PC-9 (cell line): ENCODE measurements at places on chromosomes 6 and 20. TPM values are rescaled to one million over a fixed set of nuclear protein-coding genes. Genes with fewer than 3 reads are reported as not detected.

GRCh38 chr6:45630801-45631200 lies 253.1 kb upstream of the SUPT3H start:
- no peak for DNase-seq

GRCh38 chr20:33444797-33445560 lies 1.4 kb upstream of the SNTA1 start:
- peak; percentile 19 for DNase-seq

- no peak for DNase-seq
Measured at GRCh38 chr6:160224639-160225237, 33.9 kb downstream of the SLC22A2 start.

DNA sequence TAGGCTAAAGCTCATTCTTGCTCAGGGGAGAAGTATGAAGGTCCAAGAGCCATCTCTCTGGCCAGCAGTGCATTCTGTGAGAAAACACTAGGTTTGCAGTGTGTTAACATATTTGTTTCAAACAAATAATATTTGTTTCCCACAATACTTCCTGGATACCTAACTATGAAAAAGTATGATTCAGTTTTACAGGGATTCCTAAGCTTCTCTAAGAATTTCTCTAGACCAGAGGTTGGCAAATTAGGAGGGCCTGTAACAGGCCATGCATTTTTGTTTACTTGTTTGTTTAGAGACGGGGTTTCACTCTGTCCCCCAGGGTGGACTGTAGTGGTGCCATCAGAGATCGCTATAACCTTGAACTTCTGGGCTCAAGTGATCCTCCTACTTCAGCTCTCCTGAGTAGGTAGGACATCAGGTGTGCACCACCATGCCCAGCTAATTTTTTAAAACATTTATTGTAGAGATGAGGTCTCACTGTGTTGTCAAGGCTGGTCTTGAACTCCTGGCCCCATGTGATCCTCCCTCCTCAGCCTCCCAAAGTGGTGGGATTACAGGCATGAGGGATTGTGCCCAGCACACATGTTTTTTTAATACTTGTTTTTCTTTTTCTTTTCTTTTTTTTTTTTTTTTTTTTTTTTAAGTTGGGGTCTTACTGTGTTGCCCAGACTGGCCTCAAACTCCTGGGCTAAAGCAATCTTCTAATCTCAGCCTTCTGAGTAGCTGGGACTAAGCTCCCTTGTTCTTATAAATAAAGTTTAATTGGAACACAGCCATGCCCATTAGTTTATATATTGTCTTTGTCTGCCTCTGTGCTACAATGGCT lies 71.7 kb downstream of the ADGRG6 start:
- DNase-seq = peak; percentile 86

GRCh38 chr6:89460713-89461112 lies 27.8 kb downstream of the ANKRD6 start:
- no peak for DNase-seq

GRCh38 chr6:121686611-121687023 lies 251.2 kb downstream of the GJA1 start:
- DNase-seq = no peak

- no peak for DNase-seq
Measured at GRCh38 chr6:56988145-56988544, 33.2 kb downstream of the BEND6 start.

- DNase-seq = no peak
Measured at GRCh38 chr6:162532283-162533008, 195.1 kb downstream of the PRKN start.

- no peak for DNase-seq
Measured at GRCh38 chr20:19125508-19125907, 86.9 kb upstream of the SLC24A3 start.

DNA sequence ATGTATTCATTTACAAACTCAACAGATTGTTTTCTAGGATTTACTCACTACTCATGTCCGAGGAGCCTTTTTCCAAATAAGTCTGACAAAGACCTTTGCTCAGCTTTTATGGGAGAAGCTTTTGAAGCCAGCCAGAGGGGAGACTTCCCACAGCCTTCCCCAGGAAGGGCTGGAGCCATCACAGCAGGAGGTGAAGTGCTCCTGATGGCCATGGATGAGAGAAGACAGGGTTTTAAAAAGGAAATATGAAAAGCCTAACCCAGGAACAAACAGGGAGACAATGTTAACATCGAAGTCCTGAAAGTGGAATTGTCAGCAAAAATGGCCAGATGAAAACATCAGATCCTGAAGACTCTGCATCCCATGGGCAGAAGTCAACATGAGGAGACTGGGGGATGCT lies 11.6 kb upstream of the TAGAP start:
- DNase-seq = no peak

GRCh38 chr6:144190593-144190992 lies 40.3 kb downstream of the STX11 start:
- DNase-seq = no peak

- DNase-seq = no peak
Measured at GRCh38 chr6:88492241-88492640, 326.1 kb upstream of the CNR1 start.

- DNase-seq = no peak
Measured at GRCh38 chr6:13466304-13467215, 20.8 kb downstream of the GFOD1 start.

GRCh38 chr20:48807586-48808381 lies 20.0 kb downstream of the PREX1 start:
- DNase-seq = no peak

Gene HLA-G
- 0.38 and 0.50 TPM in 2 replicates for total RNA-seq

- DNase-seq = no peak
Measured at GRCh38 chr20:39433466-39433865, 471.3 kb downstream of the DHX35 start.

DNA sequence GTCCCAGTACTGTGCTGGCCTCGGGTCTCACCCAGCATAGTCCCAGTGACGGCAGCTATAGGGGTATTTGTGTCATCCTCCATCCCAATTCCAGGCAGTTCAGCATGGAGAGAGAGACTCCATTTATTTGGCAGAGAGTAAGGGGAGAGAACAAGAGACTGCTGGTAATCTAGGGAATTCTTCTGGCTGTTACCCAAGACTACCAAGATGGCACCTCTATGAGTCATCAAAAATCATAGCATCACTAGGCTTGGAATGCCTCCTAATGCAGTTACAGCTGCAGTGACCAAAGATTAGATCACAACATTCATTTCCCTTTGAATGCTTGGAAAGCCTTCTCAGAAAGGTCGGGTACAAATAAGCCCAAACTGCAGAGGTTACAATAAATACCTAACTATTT lies 660.4 kb upstream of the FLRT3 start:
- DNase-seq = peak; percentile 10

Gene BMP5
- 0.20 TPM in 1 of 2 replicates, not detected in the other for total RNA-seq

GRCh38 chr6:47000842-47001241 lies 41.3 kb downstream of the ADGRF1 start:
- DNase-seq = peak; percentile 52

Gene ANKRD6
- 1.8 and 2.7 TPM in 2 replicates for total RNA-seq

GRCh38 chr6:38695227-38695900 lies 7.6 kb downstream of the GLO1 start:
- no peak for DNase-seq

DNA sequence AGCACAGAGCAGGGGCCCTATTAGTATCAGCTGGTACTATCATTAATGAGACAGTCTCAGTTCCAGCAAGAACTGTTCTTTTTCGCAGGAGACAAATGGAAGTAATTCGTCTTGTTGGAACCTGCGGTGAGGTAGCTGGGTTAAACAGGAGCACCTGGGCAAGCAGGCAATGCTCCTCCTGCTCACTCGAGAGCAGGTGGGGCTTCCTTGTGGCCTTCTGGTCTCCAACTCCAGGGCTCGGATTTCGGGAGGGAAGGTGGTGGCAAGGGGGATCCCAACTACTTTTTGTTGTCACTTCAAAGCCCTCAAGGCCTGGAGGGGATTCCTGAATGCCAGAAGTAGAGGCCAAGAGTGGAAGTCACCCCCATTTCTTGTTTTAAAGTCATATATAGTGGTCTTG lies 1.3 kb upstream of the SPEF1 start:
- no peak for DNase-seq

DNA sequence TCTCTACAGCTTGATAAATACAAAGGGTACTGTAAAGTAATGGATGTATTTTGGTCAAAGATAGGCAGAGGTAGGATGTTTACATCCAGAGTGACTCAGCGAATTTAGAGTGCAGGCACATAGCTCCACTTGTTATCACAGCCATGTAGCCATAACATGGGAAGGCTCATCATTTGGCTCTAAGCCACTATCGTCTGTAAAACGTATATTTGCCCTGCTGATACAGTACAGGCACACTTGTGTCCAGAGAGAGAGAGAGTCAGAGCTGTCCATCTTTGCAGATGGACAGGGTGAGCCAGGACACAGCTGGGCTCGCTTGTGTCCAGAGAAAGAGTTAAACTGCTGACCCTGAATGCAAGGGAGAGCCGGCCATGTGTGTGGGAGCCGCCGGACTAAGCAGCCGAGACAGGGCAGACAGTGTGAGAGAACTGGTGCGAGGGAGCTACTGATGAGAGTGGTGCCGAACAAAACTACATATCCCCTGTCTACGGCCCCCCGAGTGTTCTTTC lies 619.0 kb downstream of the DOK5 start:
- DNase-seq = no peak

- peak; percentile 99 for DNase-seq
Measured at GRCh38 chr6:16769131-16769985, 8.1 kb upstream of the ATXN1 start.

Gene C6orf163
- 1.5 and 2.0 TPM in 2 replicates for total RNA-seq

DNA sequence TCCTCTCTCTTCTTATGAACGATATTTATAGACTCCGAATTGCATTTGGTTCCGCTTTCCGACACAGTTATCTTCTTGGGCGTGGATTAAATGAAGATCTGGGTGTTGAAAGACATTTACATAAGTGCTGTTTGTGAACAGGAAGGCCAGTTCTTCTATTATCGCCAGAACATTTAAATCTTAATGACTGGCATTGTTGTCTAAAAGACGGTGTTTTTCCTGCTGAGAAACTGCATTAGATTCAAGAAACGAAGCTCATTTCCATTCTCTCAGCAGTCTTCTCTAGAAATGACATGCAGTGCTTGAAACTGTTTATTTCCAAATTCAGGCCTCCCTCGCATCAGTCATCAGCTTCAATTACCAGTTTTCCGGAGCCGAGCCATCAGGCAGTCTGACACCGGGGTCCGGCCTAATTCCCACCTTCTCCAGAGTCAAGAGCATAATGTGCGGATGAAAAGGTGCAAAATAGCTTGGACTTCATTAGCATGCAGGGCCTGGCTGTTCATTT lies 16.0 kb downstream of the LINC00237 start:
- DNase-seq = no peak

Gene GID8
- 45.7 and 49.7 TPM in 2 replicates for total RNA-seq

Gene HTR1E
- total RNA-seq = not detected in 2 replicates

Gene HSPA12B
- total RNA-seq = not detected in 2 replicates

Gene TRAPPC3L
- not detected in 2 replicates for total RNA-seq

Gene ECT2L
- not detected in 2 replicates for total RNA-seq

Gene ULBP2
- 2.9 and 4.4 TPM in 2 replicates for total RNA-seq

Gene RBBP8NL
- total RNA-seq = 8.7 and 14.0 TPM in 2 replicates

DNA sequence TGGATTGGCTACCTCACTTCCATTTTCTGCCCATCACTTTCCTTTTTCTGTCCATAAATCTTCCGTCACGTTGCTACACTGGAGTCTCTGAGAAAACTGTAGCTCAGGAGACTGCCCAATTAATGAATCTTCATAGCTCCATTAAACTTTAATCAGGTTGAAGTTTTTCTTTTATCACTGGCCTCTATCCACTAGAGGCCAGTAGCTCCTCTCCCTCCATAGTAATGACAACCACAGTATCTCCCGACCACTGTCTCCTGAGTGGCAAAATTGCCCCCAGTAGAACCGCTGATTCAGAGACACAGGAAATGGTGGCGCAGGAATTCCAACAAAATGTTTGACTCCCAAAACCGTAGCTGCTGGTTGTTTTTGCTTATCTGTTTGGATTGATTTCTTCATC lies 18.4 kb upstream of the DOK5 start:
- no peak for DNase-seq

DNA sequence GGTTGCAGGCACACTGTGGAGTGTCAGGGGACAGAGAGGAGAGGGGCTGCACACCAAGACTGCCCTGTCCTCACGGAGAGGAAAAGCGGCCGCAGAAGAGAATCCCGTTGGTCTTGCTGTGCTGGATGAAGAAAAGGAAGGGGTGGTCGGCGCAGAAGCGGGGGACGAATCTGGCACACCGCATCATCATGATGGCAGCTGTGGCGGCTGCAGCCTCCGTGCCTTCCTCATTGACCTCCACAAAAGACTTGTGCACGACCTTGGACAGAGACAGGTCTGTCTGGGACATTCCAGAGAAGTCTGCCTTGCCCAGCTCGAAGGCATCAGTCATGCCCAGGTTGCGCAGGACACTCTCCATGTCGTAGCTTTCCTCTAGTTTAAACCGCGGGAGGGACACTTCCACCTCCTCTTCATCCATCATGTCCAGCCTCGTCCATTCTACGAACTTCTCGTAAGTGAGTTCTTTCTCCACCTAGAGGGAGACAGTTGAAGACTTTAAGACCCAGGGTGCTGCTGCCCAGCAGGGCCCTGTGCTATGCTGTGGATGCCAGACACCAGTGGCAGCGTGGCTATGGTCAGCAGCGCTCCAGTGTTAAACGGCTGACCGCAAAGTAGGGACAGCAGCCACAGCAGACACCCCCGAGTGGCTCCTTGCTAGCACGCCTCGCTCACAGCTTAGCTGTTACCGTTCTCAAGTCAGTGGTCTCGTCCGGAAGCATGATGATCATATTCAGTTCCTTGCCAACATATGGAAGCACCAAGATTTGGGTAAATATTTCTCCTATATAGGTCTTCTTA lies 22.9 kb downstream of the SERPINB6 start:
- DNase-seq = no peak

DNA sequence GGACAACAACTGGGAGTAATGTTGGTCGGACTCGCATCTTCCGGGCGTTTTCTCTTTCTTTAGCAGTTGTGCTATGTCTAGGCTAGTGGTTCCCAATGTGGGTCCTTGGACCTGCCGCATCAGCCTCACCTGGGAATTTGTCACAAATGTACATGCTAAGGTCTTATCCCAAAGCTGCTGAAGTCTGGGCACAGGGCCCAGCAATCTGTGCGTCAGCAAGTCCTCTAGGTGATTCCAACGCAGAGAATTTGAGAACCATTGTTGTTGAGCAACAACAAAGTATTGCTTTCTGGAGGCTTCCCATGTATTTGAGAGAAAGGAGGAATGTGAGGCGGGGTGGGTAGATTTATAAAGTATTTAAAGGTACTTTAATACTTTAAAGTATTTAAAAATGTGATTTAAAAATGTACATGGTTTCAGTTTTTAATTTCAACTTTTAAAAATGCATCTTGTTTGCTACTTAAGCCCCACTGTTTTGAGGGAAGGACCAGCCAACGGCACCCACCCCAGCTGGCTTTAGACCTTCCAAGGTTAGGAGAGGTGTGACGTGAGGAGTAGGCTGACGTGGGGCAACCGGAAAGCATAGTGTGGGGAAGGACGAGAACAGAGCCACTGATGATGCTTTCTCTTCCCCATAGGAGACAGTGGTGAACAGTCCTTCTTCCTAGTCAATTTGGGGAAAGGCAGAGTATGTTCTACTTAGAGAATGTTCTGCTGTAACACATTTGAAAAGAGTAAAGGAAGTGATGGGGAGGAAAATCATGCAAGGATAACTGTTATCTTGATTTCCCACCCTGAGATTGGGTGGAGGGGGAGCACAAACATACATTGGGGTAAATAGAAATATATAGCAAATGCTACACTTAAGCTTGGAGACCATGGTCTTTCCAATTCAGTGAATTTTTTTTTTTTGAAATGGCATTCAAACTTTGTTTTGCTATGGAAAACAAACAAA lies 4.3 kb downstream of the UST start:
- DNase-seq = no peak
